Effector memory CD8-positive, alpha-beta T cell (primary cell): ENCODE measurements at places on chromosomes 7 and 10.

DNA sequence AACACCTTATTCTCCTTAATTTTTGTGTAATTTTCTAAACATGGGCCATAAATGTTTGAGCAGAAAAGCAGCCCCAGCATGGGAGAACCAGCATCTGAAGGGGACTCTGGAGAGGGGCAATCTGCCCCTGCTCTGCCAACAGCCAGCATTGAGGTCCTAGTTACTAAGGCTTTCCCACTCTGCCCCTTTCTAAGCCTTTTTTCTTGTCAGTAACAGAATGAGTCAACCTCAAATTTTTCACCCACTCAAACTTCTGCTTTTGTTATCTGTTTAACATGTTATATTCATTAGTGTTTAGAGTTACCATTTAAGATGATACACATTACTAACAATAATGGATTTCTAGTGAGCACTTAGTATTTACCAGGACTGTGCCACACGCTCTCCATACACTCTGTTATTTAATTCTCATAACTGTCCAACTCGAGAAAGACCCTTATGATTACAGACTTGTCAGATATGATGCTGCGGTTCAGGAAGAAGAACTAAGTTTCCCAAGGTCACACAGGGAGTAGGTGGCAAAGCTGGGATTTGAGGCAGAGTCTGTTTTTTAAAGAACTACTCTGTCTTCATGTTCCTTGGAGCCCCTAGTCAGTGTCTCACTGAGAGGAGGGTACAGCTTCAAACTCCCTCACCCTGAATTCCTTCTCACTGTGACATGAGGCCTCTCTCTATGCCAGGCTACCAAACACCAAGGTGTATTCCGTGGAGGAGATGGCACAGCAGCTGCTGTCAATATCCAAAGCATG is 19.9 kb upstream of the GPAM start:
- no peak for DNase-seq

- no peak for DNase-seq
Observed at GRCh38 chr7:41188163-41189130, 514.4 kb downstream of the INHBA start.

DNA sequence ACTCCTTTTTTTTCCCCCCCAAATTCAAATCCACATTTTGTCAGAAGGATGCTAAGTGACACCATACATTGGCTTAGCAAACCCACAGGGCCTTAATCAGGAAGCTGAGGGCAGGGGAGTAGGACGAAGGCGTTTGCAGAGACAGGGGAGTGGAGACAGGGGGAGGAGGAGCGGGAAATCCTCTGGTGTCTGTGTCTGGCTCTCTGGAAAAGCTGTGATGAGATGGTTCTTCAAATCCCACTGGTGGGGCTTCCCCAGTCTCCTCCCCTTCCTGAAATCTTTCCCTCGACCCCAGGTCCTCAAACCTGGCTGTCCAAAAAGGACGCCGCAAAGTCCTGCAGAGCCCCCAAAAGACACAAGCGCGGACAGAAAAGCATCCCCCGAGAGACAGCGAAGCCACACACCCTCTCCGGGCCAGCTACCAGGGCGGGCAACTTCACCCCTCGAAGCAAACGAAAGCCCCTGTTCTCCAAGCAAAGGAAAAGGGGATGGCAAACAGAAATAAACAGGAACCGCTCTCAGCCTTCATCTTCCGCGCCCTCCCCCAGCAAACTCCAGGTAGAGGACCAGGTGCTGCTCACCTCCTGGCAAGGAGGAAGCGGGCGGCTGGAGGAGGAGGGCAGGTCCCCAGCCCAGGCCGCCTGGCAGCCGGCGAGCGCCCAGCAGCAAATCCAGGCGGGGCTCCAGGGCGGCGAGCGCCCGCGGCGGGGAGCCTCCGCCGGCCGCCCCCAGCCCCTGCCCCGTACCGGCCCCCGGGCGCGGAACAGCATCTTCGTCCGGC is 520 bp downstream of the ELAPOR2 start:
- peak; percentile 5 for DNase-seq

DNA sequence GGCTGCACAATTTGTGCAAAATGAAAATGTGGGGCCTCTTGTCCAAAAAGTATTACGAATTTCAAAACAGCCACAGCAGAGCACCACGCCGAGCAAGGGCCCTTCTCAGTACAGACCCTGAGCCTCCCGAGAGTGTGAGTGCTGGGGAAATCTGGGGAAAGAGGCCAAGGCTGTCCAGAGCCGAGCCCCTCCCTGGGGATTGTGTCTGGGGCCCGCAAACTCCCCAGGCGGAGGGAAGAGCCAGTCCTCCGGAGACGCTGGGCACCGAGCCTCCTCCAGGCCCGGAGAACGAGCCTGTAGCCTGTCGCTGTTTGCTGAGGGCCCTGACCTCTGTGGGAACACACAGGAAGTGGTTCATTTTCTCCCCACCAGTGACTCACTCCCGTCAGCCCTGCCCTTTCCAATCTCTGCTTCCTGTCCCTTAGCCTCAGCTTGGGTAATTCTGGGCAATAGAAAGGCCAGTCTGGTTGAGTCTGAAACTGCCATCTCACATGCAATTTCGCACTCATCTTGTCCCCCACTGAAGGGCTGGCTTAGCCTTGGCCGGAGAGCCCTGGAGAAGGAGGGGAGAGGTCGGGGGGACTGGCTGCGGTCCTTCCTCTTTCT is 19.5 kb upstream of the GNA12 start:
- peak; percentile 66 for DNase-seq

DNA sequence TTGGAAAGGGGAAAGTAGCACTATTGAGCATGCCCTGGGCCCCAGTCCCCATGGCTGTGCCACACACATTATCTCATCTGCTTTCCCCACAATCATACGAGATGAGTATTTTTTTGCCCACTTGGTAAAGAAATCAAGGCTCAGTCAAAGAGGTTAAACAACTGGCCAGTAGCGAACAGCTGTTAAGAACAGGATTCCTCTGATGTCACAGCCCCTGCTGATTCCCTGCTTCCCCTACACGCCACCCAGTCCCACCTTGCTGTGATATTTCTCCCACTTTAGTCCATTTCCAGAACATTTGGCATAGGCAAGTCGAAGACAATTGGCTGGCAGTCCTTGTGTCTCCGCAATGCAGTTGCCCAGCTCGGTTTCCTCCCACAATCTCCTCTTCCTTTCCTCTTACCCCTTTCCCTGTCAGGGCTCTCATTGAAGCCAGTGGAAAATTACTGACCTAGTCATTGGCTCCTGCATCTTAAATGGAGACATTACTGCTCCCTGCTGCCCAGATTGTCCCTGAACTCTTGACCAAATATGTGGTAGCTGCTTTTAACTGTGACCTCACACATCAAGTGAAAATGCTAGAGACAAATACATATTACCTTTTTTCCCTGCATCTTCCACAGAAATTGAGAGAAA is 56.5 kb upstream of the EEPD1 start:
- DNase-seq, result no peak

DNA sequence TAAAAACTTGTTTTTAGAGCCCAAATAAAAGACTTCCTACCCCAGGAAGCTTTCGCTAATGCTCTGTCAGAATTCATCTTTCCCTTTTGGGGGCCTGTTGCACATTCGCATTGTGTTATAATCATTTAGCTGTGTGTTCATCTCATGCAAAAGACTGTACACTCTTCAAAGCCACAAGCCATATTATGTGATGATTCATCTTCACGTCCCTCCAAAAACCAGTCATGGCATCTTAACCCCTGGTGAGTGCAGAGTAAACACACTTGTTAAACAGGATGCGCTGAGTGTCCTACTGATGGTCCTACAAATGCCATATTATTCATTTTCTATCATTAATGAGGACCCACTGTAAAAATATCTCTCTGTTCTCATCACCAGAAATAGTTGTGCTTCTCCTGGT is 235.4 kb downstream of the KIAA1217 start:
- DNase-seq, result no peak

DNA sequence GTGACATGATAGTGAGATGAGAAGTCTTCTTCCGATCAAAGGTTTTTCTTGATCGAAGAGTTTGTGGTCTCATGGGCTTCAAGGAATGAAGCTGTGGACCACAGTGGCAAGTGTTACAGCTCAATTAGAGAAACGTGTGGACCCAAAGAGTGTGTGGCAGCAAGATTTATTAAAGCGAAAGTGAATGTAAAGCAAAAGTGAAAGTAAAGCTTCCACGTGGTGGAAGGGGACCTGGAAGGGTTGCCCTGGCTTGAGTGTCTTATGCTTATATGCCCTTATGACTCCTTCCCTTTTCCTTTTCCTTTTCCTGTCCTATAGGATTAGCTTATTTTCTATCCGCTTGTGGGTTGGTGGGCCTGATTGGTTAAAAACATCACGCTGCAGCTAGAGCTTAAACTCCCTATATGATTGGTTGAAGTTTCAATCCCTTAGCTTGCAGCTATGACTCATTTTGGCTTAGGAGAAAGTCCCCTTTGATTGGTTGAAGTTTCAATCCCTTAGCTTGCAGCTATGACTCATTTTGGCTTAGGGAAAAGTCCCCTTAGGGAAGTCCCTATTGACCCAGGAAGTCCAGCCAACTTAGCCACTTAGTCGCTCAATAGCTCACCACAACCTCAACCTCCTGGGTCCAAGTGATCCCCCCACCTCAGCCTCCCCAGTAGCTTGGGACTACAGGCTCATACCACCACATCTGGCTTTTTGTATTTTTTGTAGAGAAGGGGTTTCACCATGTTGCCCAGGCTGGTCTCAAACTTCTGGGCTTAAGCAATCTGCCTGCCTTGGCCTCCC is 34.7 kb downstream of the MRPS24 start:
- peak; percentile 29 for DNase-seq

DNA sequence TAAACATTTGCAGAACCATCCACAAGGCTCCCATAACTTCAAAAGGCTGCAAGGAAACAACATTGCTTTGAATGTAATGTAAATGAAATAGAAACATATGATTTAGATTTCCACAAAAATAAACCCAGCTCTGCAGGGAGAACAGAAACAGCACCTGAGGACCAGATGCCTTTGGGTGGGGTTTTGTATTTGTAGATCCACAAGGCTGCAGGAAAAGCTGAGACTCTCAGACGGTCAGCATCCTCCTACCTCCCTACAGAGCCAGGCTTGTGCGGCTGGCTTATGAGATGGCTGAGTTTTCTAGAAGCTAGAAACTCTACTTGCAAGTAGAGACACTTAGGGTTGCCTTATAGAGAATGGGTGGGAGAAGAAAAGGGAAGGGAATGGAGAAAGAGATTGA is 49.8 kb downstream of the FAM107B start:
- DNase-seq, result no peak

- DNase-seq, result no peak
Observed at GRCh38 chr7:98990356-98990755, 112.0 kb downstream of the TRRAP start.

- DNase-seq, result no peak
Observed at GRCh38 chr10:132164761-132165278, 21.9 kb upstream of the DPYSL4 start.

- peak; percentile 42 for DNase-seq
Observed at GRCh38 chr10:6108631-6109443, 20.0 kb downstream of the RBM17 start.

GRCh38 chr10:104766341-104766740 is 125.3 kb downstream of the SORCS3 start:
- DNase-seq, result no peak

DNA sequence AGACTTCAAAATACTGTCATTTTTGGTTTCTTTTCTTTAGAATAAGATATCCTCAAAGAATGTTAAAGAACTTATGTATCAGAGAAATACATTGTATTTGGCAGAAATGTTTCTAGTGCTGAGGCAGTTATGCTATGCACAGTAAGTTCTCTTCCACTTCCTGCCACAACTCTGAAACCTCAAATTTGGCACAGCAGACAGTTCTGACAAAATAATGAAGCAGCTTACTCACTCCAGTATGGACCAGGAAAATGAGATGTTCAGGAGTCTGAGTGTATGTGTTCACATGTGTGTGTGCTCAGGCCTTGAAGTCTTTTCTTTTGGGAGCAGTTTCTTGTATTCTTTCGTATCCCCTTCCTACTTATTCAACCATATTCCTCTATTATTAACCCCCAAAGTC is 197.0 kb upstream of the AGK start:
- no peak for DNase-seq

GRCh38 chr10:94013331-94013760 is 19.6 kb downstream of the PLCE1 start:
- no peak for DNase-seq

GRCh38 chr7:135690566-135690965 is 28.3 kb downstream of the STMP1 start:
- DNase-seq, result no peak

DNA sequence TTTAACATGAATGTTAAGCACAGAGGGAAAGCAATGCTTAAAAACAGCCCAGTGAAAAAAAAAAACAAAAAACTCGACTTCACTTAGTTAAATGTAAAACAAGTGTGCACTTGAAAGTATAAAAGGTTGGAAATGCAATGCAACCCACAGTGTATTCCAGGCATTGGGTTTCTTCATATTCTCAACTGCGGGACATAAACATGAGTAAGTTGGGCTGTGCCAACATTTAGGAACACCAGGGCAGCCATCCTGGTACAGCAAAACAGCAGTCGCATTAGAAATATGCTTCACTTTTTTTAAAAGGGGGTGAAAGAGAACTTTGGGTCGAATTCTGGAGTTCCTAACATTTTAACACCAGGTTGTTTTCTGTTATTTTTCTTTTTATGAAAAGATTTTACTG is 937 bp downstream of the STEAP1 start:
- DNase-seq, result no peak

- no peak for DNase-seq
Observed at GRCh38 chr7:116699722-116700120, 27.7 kb downstream of the MET start.

DNA sequence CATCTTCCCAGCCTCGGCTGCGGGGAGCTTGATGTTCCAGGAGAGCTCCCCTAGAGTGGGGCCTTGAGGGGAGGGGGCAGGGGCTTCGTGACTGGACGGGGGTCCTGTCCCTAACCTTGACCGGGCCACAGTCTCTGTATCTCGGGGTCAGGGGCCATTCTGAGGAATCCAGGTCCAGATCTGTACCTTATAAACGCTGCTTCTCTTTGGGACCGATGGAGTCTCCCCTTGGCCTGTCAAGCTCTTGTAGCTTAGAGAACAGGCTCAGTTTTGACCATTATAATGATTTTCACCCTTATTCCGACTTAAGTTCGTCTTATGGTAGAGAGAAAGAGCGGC is 831 bp downstream of the ZKSCAN5 start:
- no peak for DNase-seq

DNA sequence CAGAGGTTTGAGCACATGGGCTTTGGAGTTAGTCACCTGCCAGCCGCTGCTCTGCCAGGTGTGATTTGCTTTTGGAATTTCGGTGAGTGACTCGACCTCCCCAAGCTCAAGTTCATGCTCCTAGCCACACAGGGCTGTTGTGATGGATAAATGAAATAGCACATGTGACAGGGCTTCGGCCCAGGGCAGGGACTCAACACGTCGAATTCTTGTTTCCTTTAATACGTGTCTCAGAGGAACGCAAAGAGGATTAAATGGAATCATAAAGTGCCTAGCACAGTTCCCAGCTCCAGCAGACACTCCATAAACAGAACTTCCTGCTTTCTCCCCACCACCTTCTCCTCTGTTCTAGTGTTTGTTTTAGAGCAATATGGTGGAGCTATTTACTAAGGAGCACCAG is 88.3 kb upstream of the CHST15 start:
- DNase-seq, result no peak

DNA sequence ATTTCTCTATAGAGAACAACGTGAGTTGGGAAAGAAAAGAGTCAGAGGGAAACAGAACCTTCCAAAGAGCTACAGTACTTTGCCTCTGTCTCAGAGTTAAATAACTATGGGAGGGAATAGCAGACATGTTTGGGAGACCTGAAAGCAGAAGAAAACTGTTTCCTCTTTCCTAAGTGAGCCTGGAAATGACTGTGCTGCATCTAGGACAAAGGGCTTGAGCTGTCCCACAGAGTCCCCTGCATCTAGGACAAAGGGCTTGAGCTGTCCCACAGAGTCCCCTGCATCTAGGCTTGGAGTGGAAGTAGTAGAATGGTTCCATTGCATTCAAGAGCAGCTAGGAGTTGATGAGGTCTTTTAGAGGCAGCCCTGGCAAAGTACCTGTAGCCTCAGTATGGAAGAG is 149.7 kb downstream of the DKK1 start:
- no peak for DNase-seq
